ENCODE measurements at places on chromosomes 11 and 22.

DNA sequence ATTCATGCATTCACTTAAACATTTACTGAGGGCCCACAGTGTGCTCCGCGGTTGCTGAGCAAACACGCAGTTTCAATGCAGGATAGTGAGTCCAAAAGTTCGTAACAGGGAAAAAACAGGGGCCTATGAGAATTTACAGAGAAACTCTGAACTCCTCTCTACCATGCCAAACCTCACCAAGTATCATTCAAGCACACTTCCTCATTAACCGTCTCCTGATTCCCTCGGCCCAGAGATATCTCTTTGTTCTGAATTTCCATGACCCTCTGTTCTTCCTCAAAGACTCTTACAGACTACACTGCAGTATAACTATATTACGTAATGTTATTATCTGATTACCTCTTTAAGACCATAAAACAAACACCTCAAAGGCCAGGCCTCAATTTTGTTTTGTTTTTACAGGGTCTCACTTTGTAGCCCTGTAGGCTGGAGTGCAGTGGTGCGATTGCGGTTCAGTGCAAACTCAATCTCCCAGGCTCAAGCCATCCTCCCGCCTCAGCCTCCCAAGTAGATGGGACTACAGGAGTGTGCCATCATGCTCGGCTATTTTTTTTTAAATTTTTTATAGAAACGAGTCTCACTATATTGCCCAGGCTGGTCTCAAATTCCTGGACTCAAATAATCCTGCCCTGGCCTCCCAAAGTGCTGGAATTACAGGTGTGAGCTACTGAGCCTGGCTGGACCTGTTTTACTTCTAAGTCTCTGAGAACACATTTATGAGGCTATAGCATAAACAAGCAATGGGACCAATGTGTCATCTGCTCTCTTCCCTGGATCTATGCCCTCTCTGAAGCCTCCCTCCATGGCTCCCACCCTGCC, 3.6 kb downstream of the HPS4 start:
- no peak for DNase-seq

DNA sequence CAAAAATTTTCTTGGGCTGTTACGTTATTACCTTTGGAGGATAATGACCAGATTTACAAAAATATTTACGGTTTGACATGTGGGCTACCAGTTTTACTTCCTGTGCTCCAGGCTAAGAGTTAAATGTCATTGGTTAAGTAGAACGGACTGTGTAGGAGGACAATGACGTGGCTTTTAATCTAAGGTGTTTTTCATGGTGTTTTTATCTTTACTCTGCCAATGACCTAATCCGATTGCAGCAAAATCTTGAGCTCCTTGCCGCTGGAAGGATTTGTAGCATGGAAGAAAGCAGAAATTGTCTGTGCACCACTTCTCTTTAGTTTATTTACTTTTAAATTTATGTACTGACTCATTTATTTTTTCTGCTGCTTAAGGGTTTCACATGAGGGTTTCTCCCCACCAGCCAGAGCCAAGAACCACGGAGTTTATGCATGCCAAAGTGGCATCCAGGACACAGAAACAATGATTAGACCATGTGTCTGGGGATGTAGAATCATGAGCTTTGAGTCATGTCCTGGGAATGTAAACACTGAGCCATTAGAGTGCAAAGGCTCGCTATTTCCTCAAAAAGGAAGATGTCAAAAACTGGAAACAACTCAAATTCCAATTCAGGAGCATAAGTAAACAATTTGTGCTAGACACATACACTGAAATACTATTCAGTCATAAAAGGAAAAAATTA, 1.9 kb upstream of the CARD16 start:
- DNase-seq: no peak

GRCh38 chr22:35312198-35313059, 12.7 kb downstream of the TOM1 start:
- no peak for DNase-seq

GRCh38 chr22:39309881-39310714, 9.3 kb downstream of the RPL3 start:
- DNase-seq: peak; percentile 28

DNA sequence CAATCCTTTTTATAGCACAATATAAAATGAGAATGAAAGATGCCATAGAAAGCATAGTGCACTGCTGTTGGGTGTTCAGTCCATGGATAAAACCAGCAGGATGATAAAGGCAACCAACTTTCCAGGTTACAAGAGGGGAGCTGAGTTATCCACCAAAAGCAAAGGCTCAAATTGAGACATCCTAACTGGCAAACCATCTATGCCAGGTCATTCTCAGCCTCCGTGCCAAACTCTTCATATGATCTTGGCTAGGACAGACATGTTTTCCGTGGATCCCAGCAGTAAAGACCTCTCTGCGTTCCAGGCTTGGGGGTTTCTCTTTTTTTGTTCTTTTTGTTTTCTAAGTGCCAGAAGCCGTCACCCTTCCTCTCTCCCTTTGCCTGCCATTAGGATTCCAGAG, 7.3 kb upstream of the APOA1 start:
- no peak for DNase-seq

GRCh38 chr22:50507991-50508884, at the start of gene NCAPH2:
Gene NCAPH2, plus strand, starts transcription at chr22:50508224. Its CDS starts 114 bp downstream, at chr22:50508338.
- DNase-seq: peak; percentile 98

DNA sequence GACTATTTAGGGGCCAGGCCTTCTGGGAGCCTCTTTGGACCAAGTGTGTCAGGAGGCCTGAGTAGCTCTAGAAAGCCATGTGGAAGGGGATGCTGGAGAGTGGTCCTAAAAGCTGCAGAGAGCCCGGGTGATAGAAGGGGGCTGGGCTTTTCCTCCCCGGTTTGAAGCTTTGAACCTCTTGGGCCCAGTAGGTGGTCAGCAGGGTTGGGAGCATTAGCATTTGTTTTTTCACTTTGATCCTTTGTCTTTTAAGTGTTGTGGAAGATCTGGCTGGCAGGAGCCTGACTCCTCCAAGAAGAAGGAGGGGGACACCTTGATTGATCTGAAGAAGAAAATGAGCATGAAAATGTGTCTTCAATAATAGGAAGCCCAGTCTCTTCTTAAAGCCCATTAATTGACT, 596.6 kb downstream of the INSC start:
- DNase-seq: no peak

DNA sequence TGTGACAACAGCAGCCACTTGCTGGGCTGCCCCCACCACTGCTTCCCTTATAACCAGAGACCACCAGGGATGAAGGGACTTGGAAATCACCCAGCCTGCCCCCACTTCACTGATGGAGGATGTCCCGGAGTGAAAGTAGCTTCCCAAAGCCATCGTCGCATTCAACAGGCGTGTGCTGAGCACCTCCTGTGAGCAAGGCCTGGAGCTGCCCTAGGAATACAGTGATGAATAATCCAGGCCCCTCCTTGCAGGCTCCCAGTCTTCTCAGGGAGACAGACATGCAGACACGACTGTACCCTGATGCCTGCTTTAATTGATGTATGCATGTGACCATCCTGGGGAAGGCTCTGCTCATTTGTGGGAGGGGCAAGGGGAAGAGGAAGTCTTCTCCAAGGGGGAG, 22.6 kb downstream of the PTPN5 start:
- no peak for DNase-seq

DNA sequence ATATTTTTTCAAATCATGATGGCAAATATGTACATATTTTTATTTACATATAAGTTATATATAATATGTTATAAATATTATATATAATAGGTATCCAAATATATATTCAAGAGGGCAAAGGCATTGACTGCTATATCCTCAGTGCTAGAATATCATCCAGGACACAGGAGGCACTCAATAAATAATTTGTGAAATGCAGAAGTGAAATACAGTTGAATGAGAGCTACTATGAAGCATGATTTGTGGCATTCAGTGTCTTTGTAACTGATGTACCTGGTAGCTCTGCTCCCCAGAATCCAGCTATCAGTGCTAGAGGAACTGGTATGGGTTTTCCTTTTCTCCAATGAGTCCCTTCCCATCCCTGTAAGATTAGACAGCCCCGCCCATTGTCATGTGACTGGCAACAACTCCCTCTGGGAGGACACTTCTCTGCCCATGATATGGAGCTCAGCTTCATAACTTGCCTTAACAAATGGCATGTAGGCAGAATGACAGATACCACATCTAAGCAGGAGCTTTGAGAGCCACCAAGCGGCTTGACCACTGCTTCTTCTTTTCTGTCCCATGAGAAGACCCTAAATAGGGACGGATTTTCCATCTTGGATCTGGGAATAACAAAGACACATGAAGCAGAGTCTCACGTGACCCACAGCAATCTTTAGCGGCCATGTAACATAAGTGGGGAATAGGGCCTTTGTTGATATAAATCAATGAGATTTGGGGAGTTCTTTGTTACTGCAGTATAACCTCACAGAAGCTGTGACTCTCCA, 10.2 kb upstream of the CD82 start:
- DNase-seq: no peak

DNA sequence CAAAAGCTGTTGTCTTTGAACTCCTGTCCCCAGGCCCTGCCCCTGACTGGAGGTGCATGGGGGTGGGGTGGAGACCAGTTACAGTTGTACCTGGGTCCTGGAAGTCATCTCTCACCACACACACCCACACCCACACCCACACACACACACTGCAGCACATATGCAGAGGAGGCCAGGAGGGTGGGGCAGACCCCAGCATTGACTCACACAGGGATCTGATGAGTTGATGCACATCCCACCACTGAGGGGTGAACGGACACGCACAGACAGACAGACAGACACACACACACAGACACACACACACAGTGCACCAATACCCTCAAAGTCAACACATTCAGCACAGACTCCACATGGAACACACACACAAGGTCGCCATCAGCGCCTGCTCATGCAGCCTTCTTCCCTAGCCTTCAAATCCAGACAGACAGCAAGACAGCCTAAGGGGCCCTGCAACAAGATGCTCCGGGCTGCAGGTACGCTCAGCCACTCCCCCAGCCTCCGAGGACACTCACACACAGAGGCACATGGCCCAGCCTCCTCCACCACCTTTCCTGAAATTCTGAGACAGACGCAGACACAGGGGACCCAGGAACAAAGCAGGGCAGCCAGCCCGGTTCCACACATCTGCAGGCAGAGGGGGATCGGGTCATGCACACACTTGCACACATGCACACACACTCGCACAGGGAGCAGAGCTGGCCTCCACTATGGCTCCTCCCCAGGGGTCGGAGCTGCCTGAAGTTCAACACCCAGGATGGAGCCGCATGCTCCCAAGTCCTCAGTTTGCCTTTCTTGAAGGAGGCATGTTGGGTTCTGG, 26.5 kb downstream of the SYT7 start:
- no peak for DNase-seq

DNA sequence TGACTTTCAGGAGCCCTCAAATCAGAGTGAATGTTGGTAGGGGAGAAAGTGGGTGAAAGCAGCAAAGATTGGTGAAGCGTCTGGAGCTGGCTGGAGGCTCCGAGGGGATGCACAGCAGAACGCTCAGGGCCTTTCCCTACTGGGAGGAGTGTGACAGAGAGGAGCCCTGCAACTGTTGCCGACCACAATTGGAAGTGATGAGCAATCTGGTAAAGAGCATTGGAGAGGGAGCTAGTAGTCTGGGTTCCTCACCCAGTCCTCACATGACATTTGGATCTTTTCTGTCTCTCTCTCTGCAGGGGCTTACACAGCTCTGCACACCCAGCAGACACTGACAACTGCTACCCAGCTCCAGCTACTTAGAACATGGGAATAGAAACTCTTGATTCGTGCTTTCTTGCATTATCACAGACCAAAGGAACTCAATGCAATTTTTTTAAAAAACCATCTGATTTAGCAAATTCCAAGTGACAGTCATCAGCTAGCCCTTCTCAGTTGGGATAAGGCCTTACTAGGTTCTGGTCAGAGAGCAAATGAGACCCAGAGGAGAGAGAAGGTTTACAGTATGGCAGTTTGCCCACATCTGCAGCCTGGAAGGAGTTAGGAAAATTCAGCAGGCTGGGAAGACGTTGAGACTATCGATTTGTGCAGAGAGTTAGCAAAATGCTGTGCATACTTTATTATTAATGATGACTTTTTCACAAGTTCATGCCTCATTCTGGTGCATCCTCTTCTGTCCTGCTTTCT, 278.0 kb upstream of the PLET1 start:
- DNase-seq: no peak

- DNase-seq: no peak
These were observed 123.8 kb upstream of the NTM start for GRCh38 chr11:131246663-131247062.

DNA sequence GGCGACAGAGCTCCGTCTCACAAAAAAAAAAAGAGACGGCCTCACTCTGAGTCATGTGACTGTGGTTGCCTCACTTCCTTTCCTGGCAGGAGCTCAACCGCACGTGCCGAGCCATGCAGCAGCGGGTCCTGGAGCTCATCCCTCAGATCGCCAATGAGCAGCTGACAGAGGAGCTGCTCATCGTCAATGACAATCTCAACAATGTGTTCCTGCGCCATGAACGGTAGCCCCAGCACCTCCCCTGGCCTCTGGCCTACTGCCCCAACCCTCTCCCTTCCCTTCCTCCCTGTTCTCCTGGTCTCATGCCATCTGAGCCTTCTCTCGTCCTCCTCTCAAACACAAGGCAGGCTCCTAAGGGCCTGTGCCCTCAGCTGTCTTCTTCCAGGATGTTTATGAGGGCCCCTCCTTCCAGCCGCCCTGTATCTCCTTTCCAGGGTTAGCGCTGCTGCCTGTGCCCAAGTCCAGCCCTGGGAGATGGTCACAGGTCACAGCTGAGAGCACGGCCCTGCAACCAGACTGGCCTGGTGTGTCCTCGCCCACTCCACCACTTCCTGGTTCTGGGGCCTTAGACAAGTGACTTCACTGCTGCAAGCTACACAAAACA, 30.7 kb downstream of the TOM1 start:
- peak; percentile 63 for DNase-seq

DNA sequence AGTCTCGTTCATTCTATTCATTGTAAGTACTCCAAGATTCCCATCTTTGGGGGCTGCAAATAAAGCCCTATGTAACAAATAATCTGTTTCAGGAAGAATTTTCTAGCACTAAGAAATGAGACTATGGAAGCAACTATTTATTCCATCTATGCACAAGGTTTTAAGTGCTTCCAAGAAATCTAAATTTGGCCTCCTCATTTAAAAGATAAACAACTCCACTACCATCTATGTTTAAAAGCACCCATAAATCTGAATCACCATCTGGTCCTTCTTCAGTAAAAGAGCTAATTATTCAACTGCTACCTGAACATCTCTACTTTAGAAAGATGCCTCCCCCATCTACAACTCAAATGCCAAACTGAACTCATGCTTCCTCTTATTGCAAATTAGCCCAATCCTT, 547.3 kb upstream of the LRRC4C start:
- no peak for DNase-seq

GRCh38 chr11:132114185-132114584, 743.8 kb downstream of the NTM start:
- no peak for DNase-seq

Data from activated CD4-positive, alpha-beta T cell treated with anti-CD3 and anti-CD28 coated beads, Interleukin-2, amount 50 U/mL, for 48 hours (primary cell).